D341Med (cell line): ENCODE measurements at places on chromosomes 2 and 18.

DNA sequence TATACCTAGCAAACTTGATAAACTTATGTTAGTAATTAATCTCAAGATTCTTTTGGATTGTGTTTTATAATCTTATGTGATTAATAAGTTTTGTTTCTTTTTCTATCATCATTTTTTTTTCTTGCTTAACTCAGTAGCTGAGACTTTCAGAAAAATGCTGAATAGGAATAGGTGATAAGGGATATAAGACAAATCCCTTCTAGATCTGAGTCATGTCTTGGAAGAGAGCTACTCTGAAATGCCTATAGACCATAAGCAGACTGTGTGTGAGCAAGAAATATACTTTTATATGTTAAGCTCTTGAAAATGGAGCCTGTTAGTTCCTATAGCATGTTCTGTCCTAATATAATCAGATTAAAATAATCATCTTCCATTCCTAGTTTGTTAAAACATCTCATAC is 29.6 kb downstream of the CYBRD1 start:
- no peak for DNase-seq

DNA sequence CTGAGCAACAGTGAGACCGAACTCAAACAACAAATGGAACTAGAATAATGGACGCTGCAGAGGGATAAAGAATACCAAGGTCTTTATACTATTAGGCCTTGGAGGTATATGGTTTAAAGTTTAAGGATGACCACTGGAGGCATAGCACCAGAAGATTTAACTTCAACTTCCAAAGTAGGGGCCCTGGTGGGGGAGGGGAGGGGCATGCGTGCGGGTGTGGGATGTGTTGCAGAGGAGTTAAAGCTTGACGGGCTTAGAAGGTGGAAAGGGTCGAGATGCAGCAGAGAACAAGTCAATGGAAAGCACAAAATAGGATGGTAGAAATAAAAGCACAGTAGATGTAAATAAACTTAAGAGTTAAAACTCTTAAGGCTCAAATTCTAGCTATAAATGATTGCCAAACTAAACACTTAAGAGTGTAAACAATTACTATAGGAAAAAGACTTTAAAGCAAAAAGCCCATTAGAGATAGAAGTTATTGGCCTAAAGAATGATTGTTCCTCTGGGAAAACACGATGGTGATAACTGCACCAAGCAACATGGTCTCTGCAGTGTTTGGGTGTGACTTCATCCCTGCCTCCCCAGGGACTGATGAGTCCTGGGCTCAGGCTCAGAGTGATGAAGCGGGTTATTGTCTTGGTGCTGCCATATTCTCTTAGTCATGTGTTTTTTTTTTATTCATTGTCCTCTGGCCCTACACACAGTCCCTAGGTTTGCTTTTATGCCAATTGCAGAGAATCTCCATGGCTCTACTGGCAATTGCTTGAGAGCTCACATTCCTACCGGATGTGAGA is 13.0 kb downstream of the RRM2 start:
- DNase-seq: no peak

DNA sequence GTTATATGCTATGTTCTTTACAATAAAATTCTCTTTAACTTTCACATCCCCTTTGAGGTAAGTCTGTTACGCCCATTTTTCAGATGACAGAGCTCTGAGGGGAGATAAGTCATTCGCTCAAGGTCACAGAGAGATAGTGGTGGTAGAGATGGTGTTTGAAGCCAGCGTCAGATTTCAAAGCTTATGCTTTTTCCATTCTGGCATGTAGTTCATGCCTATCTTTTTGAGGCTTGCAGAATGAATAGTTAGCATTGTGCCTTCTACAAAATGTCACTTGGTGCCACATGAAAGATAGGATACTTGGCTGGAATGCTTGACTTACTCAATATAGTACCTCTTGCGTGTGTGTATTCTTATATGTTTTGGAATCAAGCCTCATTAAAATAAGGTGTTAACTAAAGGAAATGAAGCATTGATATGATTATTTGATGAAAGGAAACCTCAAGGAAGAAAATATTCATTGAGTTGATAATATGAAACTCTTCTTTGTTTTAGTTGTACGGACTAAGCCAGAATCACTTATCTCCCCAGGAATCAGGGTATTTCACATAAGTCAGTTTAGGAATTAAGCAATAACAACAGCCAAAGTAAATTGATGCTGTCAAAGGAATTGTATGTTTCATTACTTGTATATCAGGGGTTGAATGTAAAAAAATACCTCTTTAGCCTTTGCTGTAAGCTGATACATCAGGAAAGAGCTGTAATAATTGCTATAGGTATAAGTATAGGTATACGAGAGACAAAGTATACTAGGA is 15.5 kb downstream of the SPATS2L start:
- DNase-seq: no peak

GRCh38 chr2:206978746-206979145 is 39.4 kb downstream of the CPO start:
- DNase-seq: no peak

- no peak for DNase-seq
Measured at GRCh38 chr18:3172097-3172496, 47.7 kb downstream of the MYOM1 start.

GRCh38 chr18:11666176-11666575 is 22.9 kb upstream of the GNAL start:
- DNase-seq: no peak

DNA sequence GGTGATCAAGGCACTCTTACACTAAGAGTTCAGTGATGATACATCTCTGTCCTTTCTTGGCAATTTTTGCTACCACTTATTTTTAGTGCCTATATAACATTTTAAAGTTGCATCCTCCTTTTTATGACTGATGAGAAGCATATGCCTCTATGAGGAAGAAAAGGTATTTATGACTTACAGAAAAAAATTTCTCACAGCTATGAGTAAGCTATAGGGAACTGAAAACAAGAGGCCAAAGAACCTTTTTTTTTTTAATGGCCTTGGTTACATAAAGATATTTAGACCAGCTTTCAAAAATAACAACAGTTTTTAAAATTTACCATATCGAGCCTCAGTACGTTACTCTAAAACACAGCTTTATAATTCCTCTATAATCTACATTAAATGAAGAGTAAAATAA is 21.3 kb downstream of the MBD5 start:
- no peak for DNase-seq

- no peak for DNase-seq
Measured at GRCh38 chr2:109703798-109704197, 89.6 kb downstream of the SOWAHC start.

GRCh38 chr2:31430439-31431165 is 16.1 kb upstream of the XDH start:
- DNase-seq: no peak

- no peak for DNase-seq
Measured at GRCh38 chr2:74858281-74858680, 24.4 kb downstream of the HK2 start.

GRCh38 chr2:217465100-217465499 is 537.7 kb downstream of the TNS1 start:
- no peak for DNase-seq

- DNase-seq: no peak
Measured at GRCh38 chr18:75799449-75800330, 372.2 kb upstream of the SMIM21 start.

DNA sequence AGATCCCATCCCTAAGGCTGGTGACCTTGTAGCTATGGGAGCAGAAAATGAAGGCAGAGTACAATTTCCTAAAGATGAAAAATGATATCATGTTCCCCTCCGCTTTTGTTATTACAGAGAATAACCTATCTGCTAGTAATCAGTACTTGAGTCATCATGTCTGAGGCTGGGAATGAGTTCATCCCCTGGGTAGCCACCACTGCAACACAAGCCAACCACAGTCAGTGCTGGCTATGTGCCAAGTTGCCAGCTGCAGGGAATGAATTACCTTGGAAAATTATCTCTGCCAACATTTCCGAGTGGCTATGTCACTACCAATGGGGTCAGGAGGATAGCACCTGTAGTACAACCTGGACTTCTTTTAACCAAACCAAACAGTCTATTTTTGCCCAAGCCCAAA is 1094.7 kb upstream of the DDX18 start:
- no peak for DNase-seq

- DNase-seq: no peak
Measured at GRCh38 chr2:155866477-155866876, 466.0 kb downstream of the NR4A2 start.

GRCh38 chr2:97706708-97707345 is 6.5 kb upstream of the ZAP70 start:
- DNase-seq: no peak

DNA sequence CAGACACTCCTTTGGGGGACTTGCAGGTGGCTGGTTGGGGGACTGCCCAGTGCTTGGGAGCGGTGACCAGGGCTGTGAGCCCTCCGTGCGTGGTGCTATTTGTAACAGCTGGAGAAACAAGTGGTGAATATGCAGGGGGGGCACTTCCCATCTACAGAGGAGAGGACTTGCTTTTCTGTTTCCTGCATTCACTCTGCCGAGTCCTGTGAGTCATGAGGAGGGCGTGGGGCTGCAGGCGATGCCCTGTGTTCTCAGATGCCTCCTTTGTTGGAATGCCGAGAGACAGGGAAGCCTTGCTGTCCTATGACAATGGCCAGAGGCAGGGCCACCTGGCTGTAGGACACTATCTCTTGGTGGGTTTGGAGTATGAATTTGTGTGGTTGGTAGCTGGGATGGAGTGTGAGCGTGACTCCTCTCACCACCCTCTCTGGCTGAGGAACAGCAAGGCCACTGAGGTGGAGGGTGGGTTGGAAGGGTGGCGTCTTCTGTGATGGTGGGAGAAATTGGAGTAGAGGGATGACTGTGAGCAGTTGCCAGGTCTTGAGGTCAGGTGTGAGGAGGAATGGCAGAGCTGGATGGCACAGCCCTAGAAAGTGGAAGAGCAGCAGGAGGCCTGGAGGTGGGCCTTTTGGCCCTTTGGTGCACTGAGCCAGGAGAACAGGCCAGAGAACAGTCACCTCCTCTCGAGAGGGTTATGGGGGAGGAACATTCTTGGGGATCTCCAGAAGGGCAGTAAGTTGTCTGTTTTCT is 24.3 kb downstream of the FHOD3 start:
- DNase-seq: no peak

- DNase-seq: no peak
Measured at GRCh38 chr2:234751275-234751973, 200.4 kb upstream of the SH3BP4 start.

- no peak for DNase-seq
Measured at GRCh38 chr2:240593703-240594451, 7.3 kb downstream of the CAPN10 start.
